ENCODE measurements at places on chromosomes 1 and 21.

DNA sequence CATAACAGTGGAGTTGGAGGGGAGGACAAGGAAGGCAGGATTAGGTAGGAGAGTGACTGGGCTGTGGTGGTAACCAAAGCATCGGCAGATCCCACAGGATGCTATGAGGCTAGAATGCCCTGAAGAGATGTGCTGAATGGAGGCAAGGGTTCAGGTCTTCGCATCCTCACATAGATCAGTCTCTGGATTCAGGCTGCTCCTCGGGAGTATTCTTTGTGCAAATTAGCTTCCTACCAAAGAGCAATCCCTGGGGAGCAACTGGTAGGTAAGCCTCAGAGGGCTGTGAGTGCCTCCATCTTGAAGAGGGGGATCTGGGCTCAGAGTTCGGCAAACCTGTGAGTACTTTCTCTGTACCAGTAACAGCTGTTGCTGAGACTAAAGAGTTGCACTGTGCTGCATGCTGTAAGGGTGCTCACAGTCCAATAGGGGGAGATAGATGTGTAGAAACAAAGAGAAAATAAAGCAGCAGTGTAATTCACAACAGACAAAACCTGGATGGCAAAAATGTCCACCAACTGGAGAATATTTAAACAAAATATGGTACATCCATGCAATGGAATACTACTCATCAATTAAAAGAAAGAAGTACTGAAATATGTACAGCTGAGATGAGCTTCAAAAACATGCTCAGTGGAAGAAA is 322.4 kb upstream of the DEPDC1 start:
- no peak for DNase-seq

- DNase-seq: no peak
Observed at GRCh38 chr1:12618661-12618964, 603 bp upstream of the DHRS3 start.

GRCh38 chr1:63407002-63407401 is 39.6 kb downstream of the ALG6 start:
- no peak for DNase-seq

DNA sequence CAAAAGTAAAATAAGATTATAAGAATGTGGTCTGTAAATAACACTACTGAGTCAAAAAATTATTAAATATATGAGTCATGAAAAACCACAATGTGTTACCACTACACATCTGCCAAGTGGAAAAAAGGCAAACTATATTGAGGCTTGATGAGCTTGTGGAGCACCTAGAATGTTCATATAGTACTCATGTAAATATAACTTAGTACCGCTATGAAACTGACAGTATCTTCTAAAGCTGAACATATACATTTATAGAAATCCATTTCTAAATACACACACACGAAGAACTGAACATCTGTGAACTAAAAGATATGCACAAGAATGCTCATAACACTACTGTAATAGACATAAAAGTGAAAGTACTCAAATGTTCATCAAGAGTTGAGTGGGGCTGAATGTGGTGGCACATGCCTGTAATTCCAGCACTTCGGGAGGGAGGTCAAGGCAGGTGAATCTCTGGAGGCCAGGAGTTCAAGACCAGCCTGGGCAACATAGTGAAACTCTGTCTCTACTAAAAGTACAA is 18.5 kb upstream of the GBP3 start:
- no peak for DNase-seq

GRCh38 chr1:151132335-151133017 is 14.0 kb downstream of the SEMA6C start:
- no peak for DNase-seq

GRCh38 chr1:24278726-24279125 is 40.4 kb upstream of the GRHL3 start:
- no peak for DNase-seq

DNA sequence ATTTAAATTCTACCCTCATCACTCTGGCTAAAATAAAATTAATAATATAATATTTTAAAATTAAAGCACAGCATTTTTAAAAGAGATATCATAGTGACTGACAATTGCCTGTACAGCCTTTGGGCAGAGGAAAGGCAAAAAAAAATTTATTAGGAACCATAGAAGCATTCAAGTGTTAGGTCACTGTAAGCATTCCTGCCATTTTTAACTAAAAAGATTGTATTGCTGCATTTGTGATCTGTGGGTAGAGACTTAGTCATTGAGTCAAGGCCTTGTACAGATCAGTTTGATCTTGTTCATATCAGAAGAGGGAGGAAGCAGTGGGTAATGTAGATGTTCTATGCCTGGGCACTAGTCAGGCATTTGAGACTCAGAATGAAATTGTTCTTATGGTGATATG is 109.9 kb downstream of the LYPLAL1 start:
- no peak for DNase-seq

DNA sequence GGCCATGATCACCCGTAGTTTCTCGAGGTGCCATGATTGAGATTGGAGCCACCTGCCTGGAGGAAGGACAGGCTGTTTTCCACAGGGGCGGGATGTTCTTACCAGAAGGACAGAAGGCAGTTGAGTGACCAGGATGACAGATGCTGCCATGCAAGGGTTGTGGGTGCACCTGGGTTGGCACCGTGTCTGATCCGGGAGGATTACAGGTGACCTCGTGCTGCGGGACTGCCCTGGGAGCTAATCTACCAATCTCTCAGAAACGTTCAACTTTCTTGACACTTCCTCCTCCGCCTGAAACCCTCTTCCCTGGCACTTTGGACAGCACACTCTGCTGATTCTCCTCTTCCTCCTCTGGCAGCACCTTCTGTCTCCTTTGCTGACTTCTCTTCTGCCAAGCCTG is 13.8 kb upstream of the SLC6A9 start:
- DNase-seq: no peak

DNA sequence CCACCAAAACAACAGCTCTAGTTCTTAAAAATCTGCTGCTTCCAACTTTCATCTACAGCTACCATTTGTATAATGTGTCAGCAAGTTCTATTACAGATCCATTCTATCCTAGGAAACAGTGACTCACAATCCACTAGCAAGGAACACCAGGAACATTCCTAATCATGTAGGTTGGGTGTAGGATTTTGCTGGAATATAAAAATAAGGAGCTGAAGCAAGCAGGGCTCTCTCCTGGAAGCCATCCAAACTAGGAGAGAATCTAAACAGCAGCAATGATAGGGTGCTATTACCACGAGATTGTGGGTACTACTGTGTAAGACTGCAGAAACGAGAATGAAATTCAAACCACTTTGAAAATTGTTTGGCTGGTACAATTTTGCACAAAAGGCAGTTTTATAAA is 135.0 kb downstream of the PTPN14 start:
- no peak for DNase-seq

DNA sequence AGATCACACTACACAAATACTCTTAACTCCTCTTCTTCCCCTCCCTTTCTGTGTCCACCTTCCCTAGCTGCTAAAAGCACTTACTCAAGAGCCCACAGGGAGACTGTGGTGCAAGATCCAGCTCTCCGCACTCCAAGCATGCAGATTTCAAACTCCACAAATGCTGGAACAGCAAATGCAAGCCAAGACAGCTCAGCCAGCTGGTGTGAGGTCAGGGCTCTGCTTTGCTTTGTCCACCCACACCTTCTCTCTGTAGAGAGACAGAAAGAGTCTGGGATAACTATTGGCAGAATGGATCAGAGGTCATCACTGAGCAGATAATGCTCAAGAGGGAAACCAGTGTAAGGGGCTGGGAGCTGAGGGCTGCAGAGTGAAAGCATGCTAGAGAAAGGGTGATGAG is 45.2 kb upstream of the DPT start:
- DNase-seq: no peak

DNA sequence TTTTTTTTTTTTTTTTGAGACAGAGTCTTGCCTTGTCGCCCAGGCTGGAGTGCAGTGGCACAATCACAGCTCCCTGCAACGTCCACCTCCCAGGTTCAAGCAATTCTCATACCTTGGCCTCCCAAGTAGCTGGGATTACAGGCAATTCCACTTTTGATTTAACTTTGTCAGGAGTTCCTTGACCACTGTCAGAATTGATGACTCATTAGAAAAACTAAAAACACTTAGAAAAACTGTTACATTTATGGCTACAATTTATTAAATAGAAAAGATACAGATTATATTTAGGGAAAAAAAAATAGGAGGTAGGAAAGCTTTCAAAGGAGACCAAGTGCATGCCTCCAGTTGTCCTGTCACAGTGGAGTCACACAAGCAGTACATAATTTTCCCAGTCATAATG is 20.0 kb downstream of the ZNF678 start:
- no peak for DNase-seq

GRCh38 chr1:48198970-48199369 is 23.5 kb upstream of the SLC5A9 start:
- no peak for DNase-seq

GRCh38 chr1:59919746-59920145 is 6.8 kb downstream of the CYP2J2 start:
- DNase-seq: no peak

DNA sequence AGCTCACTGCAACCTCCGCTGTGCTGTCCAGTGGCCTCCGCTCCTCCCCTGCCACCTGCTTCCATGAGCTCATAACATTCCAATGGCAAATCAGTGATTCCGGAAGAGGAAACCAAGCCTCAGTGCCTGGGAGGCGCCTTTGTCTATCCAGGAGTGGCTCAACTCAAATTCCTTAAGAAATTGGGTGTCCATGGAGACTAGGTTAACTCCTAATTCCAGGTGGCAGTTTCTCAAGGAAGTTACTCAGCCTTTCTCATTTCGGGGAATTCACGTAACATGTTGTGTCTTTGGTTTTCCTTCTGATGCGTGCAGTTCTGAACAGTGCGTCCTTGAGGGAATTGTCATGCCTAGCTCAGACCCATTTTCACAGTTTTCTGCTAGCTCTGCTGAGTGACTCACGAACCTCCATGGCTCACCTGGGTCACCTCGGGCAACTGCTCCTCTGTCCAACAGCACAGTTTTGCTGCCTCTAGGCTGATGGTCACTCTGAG is 89.9 kb upstream of the DSCAM start:
- no peak for DNase-seq

GRCh38 chr1:240737298-240737697 is 125.3 kb upstream of the GREM2 start:
- DNase-seq: no peak

DNA sequence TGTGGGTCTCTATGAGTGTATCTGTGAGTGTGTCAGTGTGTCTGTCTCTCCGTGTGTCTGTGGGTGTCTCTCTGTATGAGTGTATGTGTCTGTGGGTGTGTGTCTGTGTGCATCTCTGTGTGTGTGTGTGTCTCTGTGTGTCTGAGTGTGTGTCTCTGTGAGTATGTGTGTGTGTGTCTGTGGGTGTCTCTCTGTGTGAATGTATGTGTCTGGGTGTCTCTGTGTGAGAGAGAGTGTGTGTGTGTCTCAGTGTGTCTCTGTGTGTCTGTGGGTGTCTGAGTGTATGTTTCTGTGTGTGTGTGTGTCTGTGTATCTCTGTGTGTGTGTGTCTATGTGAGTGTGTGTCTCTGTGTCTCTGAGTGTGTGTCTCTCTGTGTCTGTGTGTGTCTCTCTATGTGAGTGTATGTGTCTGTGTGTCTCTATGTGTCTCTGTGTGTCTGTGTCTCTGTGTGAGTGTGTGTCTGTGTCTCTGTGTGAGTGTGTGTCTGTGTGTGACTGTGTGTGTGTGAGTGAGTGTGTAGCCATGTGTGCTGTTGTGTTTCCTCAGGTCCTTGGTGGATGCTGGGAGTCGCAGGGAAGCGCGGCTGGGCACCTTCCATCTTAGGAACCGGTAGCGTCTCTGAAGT is 33.0 kb downstream of the DHRS3 start:
- no peak for DNase-seq

Data from smooth muscle cell of the brain vasculature (primary cell).